Glutamatergic neuron (in vitro differentiated cells): ENCODE measurements at places on chromosomes 12 and 14. TPM values are rescaled to one million over a fixed set of nuclear protein-coding genes. Genes with fewer than 3 reads are reported as not detected.

GRCh38 chr12:70002912-70003255 lies 177.9 kb downstream of the MYRFL start:
- peaks cover 3% of the 10 kb centered on the region for H3K27me3 ChIP-seq
- no peaks in the 10 kb centered on the region for H3K4me1 ChIP-seq
- H3K27ac ChIP-seq, result no peak overlapping the region
- no peak for DNase-seq
- H3K4me3 ChIP-seq, result no peak overlapping the region
- no peaks in the 10 kb centered on the region for H3K36me3 ChIP-seq

Gene SEL1L
- total RNA-seq, result 43.1 TPM

- H3K36me3 ChIP-seq, result no peaks in the 10 kb centered on the region
- no peak for DNase-seq
- no peak overlapping the region for H3K27ac ChIP-seq
- no peak overlapping the region for H3K4me3 ChIP-seq
These were observed 27.9 kb downstream of the PPM1H start for GRCh38 chr12:62907078-62907477.

- H3K4me1 ChIP-seq, result peaks cover 54% of the 10 kb centered on the region
- no peak for DNase-seq
- H3K27ac ChIP-seq, result peak overlapping the region; percentile 96
- H3K4me3 ChIP-seq, result peak overlapping the region; percentile 87
- H3K27me3 ChIP-seq, result peaks cover 16% of the 10 kb centered on the region
These were observed 202.6 kb upstream of the FOXN3 start for GRCh38 chr14:89619596-89619995.

Gene ASCL1
- total RNA-seq, result not detected

DNA sequence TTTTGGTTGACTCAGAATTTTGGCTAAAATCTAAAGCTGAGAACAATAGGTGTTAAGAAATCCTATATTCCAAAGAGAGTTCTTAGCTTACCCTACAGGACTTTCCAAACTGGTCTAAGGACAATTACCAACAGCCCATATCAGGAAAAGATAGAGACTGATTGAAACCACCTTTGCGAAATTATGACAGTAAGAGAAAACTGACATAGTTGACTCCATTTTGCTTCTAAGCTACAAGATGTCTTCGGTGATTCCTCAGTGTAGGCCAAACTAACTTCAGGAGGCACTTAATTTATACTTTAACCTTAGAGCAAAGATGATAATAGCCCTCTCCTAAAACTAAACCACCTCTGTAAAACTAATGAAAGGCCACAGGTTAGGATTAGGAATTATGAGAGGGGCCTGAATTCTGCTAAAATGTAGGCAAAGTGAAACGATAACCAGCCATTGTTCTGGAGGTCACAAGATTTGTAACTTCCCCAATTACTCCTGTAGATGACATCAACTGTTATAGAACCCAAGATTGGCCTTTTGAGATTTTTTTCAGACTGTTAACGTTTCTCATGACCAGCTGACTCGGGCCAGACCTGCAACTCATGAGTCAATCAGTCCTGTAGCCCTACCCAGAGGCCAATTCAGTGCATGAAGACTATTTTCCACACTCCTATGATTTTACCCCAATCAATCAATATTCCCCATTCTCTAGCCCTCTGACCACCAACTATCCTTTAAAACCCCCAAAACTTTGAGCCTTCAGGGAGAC lies 43.0 kb downstream of the KLRG1 start:
- H3K4me1 ChIP-seq, result no peaks in the 10 kb centered on the region
- DNase-seq, result no peak
- H3K36me3 ChIP-seq, result no peaks in the 10 kb centered on the region

Gene MARS1
- total RNA-seq, result 870 TPM

Gene TNFAIP2
- total RNA-seq, result 4.3 TPM

Gene AACS
- 59.3 TPM for total RNA-seq

Gene TSPAN19
- total RNA-seq, result 2.9 TPM

GRCh38 chr12:90366286-90366685 lies 588.7 kb downstream of the CCER1 start:
- DNase-seq, result no peak
- no peaks in the 10 kb centered on the region for H3K27me3 ChIP-seq
- no peaks in the 10 kb centered on the region for H3K36me3 ChIP-seq

- peaks cover under 1% of the 10 kb centered on the region for H3K27me3 ChIP-seq
- H3K36me3 ChIP-seq, result no peaks in the 10 kb centered on the region
- DNase-seq, result no peak
- no peak overlapping the region for H3K4me3 ChIP-seq
- no peaks in the 10 kb centered on the region for H3K4me1 ChIP-seq
These were observed 89.7 kb downstream of the PTCSC3 start for GRCh38 chr14:36086629-36087395.

DNA sequence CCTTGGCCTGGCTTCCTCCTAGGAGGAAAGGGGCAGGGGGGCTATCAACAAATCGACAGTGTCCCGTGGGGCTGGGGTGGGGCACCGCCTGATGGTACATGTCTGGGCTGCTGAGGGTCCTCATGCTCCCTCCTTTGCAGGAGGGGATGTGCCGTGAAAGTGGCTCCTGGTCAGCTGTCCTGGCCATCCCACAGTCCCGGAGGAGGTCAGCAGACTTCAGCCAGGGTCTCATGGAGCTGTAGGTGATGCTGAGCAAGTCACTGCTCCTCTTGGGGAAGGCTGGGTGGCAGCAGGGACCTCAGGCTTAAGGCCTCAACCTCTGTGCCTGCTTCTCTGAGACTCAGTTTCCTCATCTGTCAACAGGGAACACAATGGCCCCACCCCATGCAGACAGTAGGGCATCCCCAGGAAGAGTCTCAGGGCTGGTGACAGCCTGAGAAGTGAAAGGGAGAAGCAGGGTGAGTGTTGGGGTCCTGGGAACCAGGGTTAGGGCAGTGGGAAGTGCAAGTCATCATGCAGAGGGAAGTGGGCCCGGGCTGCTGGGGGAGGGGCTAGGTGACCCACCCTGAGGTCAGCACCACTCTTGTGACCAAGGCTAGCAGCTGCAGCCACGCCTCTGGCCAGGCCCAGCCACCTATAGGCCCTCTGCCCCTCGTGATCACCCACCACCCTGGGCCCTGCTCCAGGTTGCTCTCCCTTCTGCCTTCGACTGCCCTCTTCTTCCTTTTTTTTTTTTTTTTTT lies 4.4 kb upstream of the TNFAIP2 start:
- no peak overlapping the region for H3K4me3 ChIP-seq
- H3K36me3 ChIP-seq, result no peaks in the 10 kb centered on the region
- peaks cover 8% of the 10 kb centered on the region for H3K4me1 ChIP-seq
- no peak for DNase-seq
- H3K27ac ChIP-seq, result no peak overlapping the region

GRCh38 chr14:105069871-105070759 lies 4.9 kb upstream of the GPR132 start:
- H3K27me3 ChIP-seq, result peaks cover 6% of the 10 kb centered on the region
- DNase-seq, result no peak
- H3K27ac ChIP-seq, result no peak overlapping the region
- no peaks in the 10 kb centered on the region for H3K4me1 ChIP-seq
- H3K4me3 ChIP-seq, result no peak overlapping the region
- H3K36me3 ChIP-seq, result peaks cover 6% of the 10 kb centered on the region

GRCh38 chr14:52827426-52827825 lies 36.0 kb upstream of the GNPNAT1 start:
- H3K4me3 ChIP-seq, result no peak overlapping the region
- H3K27ac ChIP-seq, result no peak overlapping the region
- H3K27me3 ChIP-seq, result no peaks in the 10 kb centered on the region
- H3K4me1 ChIP-seq, result peaks cover 10% of the 10 kb centered on the region
- H3K36me3 ChIP-seq, result no peaks in the 10 kb centered on the region

DNA sequence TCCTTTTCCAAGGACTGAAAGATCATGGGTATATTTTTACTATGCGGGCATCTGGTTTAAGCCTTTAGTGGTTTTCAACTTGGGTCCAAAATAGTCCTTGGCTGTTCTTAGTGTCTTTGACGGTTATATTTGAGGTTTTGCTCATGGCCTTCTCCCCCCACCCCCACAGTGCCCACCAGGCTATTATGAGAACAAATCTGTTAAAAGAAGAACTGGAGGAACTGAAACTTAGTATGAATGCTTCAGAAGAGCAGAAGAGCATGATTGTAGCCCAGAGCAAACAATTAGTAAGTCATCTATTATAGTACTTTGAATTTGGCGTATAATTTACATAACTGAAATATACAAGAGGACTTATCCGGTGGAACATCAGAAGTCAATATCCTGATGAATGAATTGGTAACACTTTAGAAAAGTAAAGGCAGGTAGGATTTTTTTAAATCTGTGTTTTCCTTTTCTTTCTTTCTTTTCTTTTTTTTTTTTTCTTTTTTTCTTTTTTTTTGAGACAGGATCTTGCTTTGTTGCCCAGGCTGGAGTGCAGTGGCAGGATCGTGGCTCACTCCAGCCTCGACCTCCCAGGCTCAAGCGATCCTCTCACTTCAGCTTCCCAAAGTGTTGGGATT lies 71.8 kb upstream of the BCAT1 start:
- DNase-seq, result no peak
- no peaks in the 10 kb centered on the region for H3K36me3 ChIP-seq
- no peak overlapping the region for H3K4me3 ChIP-seq
- no peak overlapping the region for H3K27ac ChIP-seq
- H3K4me1 ChIP-seq, result no peaks in the 10 kb centered on the region

Gene RASAL1
- total RNA-seq, result not detected

Gene RFX4
- total RNA-seq, result not detected

GRCh38 chr12:7075939-7076338 lies 15.4 kb downstream of the C1S start:
- no peak for DNase-seq
- H3K27me3 ChIP-seq, result peaks cover 3% of the 10 kb centered on the region

GRCh38 chr12:104775731-104776231 lies 182.3 kb downstream of the SLC41A2 start:
- no peaks in the 10 kb centered on the region for H3K27me3 ChIP-seq
- H3K4me3 ChIP-seq, result no peak overlapping the region
- no peak overlapping the region for H3K27ac ChIP-seq
- peaks cover 16% of the 10 kb centered on the region for H3K36me3 ChIP-seq

- H3K27me3 ChIP-seq, result no peaks in the 10 kb centered on the region
- no peaks in the 10 kb centered on the region for H3K4me1 ChIP-seq
- H3K36me3 ChIP-seq, result peaks cover 4% of the 10 kb centered on the region
- H3K4me3 ChIP-seq, result no peak overlapping the region
- H3K27ac ChIP-seq, result no peak overlapping the region
These were observed 55.8 kb upstream of the ARHGAP5 start for GRCh38 chr14:32021341-32021740.

Gene PLBD1
- 0.32 TPM for total RNA-seq

Gene CLEC1B
- total RNA-seq, result not detected

Gene CCDC38
- not detected for total RNA-seq

- no peaks in the 10 kb centered on the region for H3K4me1 ChIP-seq
- DNase-seq, result no peak
- no peaks in the 10 kb centered on the region for H3K36me3 ChIP-seq
- peaks cover 10% of the 10 kb centered on the region for H3K27me3 ChIP-seq
These were observed 51.0 kb upstream of the NCOR2 start for GRCh38 chr12:124618291-124618902.

- no peak overlapping the region for H3K27ac ChIP-seq
- H3K4me3 ChIP-seq, result no peak overlapping the region
- no peaks in the 10 kb centered on the region for H3K4me1 ChIP-seq
- no peaks in the 10 kb centered on the region for H3K36me3 ChIP-seq
These were observed 26.2 kb downstream of the ZCRB1 start for GRCh38 chr12:42299392-42300308.

GRCh38 chr12:57143454-57143853 lies 4.0 kb downstream of the LRP1-AS start:
- peaks cover 3% of the 10 kb centered on the region for H3K27me3 ChIP-seq
- H3K4me1 ChIP-seq, result peaks cover 17% of the 10 kb centered on the region
- peaks cover 5% of the 10 kb centered on the region for H3K36me3 ChIP-seq
- H3K4me3 ChIP-seq, result no peak overlapping the region
- DNase-seq, result no peak

DNA sequence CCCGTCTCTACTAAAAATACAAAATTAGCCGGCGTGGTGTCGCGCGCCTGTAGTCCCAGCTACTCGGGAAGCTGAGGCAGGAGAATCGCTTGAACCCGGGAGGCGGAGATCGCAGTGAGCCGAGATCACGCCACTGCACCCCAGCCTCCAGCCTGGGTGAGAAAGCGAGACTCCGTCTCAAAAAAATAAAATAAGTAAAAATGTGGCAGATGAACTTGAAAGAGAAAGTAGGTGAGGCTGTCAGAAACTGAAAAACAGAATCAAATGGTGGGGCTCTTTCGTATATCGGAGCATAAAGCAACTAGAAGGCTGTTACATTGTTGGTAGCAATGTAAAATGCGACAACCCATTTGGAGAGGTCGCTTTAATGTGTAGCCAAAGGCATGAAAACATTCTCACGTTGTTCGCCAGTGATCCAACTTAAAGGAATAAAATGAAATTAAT lies 767 bp upstream of the CCNT1 start:
- peaks cover 6% of the 10 kb centered on the region for H3K4me1 ChIP-seq
- peaks cover 10% of the 10 kb centered on the region for H3K27me3 ChIP-seq
- DNase-seq, result no peak
- H3K36me3 ChIP-seq, result peaks cover 15% of the 10 kb centered on the region

Gene C14orf180
- not detected for total RNA-seq

GRCh38 chr14:71245659-71246361 lies 338.6 kb downstream of the PCNX1 start:
- DNase-seq, result no peak
- H3K4me3 ChIP-seq, result no peak overlapping the region
- H3K27ac ChIP-seq, result no peak overlapping the region
- H3K4me1 ChIP-seq, result no peaks in the 10 kb centered on the region
- no peaks in the 10 kb centered on the region for H3K36me3 ChIP-seq

- H3K36me3 ChIP-seq, result no peaks in the 10 kb centered on the region
- DNase-seq, result no peak
- H3K4me3 ChIP-seq, result no peak overlapping the region
- no peaks in the 10 kb centered on the region for H3K27me3 ChIP-seq
These were observed 129.2 kb downstream of the KCNA5 start for GRCh38 chr12:5172886-5173285.

Gene LTB4R2
- 8.9 TPM for total RNA-seq

DNA sequence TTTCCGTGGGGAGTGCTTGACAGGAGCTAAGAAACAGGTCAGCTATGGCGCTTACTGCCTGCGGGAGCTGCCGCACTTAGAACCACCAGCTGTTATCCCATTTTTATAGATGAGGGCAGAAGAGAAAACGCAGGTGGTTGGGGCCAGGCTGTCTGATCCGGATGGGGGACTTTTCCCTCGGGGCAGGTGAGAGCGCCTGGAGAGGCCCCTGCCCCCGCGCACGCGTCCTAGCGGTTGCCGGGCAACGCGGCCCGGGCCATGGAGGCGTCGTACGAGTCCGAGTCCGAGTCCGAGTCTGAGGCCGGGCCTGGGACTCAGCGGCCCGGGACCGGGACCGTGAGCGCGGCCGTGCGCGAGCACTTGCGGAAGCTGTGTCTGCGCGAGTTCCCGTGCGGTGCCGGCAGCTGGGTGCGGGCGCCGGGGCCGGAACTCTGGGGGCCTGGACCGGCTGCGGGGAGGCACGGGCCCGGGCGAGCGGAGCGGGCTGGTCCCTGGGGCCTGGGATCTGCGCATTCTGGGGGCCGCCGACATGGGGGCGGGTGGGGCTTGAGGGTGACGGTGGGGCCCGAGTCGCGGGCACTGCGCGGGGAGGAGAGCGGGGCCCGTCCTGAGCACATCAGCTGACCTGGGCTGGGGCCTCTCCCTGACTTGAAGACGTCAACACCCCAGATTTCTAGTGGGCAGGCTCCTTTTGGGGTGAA lies at the start of gene LRRC43:
LRRC43 (plus strand) TSS at position 237 of the 701 bp plus-strand sequence; CDS start at position 259, 22 bp downstream.
- H3K4me1 ChIP-seq, result peaks cover 3% of the 10 kb centered on the region
- peak; percentile 88 for DNase-seq
- H3K36me3 ChIP-seq, result no peaks in the 10 kb centered on the region
- peak within 1 kb of the TSS; percentile 79 for H3K4me3 ChIP-seq
- peak within 1 kb of the TSS; percentile 82 for H3K27ac ChIP-seq
- peaks cover 9% of the 10 kb centered on the region for H3K27me3 ChIP-seq

- DNase-seq, result no peak
- no peaks in the 10 kb centered on the region for H3K4me1 ChIP-seq
- H3K27ac ChIP-seq, result no peak overlapping the region
- no peaks in the 10 kb centered on the region for H3K27me3 ChIP-seq
- H3K36me3 ChIP-seq, result peaks cover 6% of the 10 kb centered on the region
These were observed 91.8 kb upstream of the RIN3 start for GRCh38 chr14:92421751-92422150.
